ENCODE measurements at places on chromosomes 13 and 19. TPM values are rescaled to one million over a fixed set of nuclear protein-coding genes. Genes with fewer than 3 reads are reported as not detected.

GRCh38 chr19:41449079-41449864 is 6.3 kb downstream of the ERICH4 start:
- peak; percentile 87 for DNase-seq

DNA sequence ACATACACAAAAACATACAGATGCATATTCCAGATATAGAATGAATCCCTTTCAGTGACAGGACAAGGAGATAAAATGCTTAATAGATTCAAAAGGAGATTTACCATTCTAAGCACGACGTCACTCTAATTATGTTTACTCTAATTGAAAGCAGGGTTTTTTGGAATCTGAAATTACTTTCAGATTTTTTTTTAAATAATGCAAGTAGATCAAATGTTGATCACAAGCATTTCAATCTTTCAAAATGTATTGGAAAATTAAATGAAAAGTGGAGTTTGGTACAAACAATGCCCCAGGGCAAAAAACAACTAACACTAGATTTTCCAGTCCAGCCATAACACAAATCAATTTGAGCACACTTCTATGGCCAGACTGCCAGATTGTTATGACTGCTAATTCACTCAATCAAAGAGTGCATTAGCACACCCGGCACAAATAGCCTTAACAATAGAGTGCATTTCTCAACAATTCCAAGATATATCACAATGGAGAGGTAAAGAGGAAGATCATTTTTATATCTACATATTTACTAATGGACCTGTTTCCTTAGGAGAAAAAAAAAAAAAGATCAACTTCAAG is 4.3 kb upstream of the DACH1 start:
- no peak for DNase-seq

GRCh38 chr13:41577436-41577835 is 120.1 kb downstream of the RGCC start:
- DNase-seq: no peak

- DNase-seq: no peak
Observed at GRCh38 chr13:84658491-84659358, 776.5 kb upstream of the SLITRK1 start.

DNA sequence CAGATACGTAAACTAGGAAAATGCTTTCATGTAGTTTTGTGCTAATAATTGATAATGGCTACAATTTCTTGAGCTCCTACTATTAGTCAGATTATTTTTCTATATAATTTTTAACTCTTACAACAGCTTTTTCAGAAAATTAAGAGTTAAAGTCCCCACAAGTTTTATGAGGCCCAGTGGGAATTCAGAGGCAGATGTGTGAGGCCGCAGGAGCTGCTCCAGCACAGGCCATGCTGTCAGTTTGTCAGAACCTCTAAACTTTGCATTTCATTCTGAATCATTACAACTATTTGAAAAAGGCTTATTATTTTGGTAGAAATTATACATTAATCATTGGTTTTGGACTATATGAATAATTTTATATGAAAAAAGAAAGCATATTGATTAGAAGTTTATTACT is 370.8 kb downstream of the MYO16 start:
- no peak for DNase-seq

GRCh38 chr13:95920485-95920884 is 132.7 kb downstream of the UGGT2 start:
- DNase-seq: no peak

The ADGRE3 gene
- not detected for total RNA-seq

The RNF113B gene
- not detected for total RNA-seq

The CD70 gene
- not detected for total RNA-seq

The ZNF610 gene
- total RNA-seq: not detected

Measured in Calu3 (cell line).